Effector memory CD4-positive, alpha-beta T cell (primary cell): ENCODE measurements at places on chromosomes 4 and X.

DNA sequence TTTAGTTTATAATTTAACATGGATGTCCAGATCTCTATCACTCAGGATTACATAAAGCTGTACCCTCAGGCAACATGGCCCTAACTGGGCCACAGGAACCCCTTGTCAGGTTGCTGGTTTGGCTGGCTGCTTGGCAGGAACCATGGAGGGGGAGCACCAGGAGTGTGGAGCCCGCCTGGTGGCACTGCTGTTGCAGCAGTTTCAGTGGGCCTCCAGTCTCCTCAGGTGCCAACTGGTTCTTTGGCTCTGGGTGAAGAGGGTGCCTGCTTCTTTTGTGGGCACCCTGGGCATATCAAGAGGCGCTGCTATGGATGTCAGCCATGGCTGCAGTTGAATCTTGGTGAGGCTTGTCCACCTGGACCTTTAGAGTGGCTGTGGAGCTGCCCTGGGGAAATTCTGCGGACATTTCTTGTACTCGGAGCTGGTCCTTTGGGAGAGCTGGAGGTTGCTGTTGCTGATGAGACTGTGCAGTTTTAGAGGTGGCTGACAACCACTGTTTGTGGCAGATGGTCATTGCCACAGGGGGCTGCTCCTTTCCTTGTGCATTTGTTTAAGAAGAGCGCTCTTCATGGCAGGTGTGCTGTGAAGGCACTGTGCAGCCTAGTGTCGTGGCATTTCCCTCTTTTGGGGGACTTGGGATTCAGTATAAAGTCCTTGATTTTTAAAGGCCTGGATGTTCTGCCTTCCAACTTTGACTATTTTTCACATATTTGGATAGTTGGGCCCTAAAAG lies 10.3 kb upstream of the SMIM14 start:
- no peak for DNase-seq

GRCh38 chr4:81164623-81165416 lies 50.2 kb downstream of the PRKG2 start:
- DNase-seq = no peak

- DNase-seq = no peak
These were observed 8.5 kb upstream of the PCDH19 start for GRCh38 chrX:100418556-100418955.

GRCh38 chrX:115690511-115691216 lies 129.7 kb downstream of the PLS3 start:
- DNase-seq = no peak

DNA sequence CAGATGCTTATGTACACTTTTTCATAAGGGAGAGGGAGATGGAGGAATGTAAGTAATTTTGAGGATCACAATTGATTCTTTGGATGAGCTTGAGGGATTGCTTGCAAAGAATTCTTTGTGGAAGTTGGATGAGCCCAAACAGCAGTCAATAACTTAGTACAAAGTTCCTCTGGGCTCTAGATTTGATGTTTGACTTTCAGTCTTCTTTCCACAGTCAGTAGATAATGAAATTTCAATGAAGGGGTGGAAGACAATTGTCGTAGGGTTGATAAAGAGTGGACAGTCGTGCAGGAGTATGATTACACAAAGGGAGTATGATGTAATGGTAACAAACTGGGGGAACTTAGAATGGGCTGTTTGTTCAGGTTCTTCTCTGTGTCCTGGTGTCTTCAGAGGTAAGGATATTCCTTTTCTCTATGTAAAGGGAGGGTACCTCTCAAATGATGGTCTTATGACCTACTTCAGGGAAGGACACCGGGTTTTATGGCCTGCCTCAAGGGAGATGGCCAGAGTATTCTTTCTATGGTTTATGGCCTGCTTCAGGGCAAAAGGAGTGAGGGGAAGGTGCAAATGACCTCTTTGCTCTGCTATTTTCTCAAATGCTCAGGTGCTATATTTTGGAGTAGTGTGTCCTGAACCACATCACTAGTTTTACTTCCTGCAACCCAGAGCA lies 1.7 kb upstream of the ABRAXAS1 start:
- no peak for DNase-seq

- no peak for DNase-seq
These were observed 926.5 kb downstream of the PDHA2 start for GRCh38 chr4:96766359-96766758.

DNA sequence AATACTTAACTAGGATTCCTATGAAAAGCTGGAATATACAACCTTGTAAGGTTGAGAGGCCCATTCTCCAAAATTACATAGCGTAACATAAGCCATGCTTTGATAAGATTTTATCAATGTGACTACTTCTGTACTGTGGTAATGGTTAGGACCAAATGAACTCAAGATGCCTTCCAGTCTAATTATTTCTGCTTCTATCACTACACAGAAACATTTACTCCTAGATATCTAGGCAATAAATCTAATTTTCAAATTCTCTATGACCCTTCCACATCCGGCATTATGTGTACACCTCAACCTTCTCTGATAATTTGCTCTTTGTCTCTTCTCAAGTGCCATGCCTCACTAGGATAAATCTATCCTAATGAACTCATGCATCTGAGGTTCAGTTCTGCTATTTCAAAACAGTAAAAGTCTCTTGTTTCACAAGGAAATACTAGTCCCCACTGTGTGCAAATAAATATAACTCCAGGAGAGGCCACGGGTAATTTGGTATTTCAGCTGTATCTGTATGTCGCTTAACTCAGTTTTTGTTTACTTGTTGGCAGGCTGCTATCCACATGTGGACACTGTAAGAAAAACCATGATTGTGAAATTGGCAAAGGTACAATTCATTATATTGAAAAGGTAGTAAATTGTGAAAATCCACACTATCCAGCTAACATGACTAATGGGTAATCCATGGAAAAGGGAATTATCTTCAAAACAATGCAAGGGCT lies 93.3 kb downstream of the PRDM5 start:
- DNase-seq = no peak

GRCh38 chr4:186016796-186017195 lies 52.2 kb upstream of the TLR3 start:
- DNase-seq = no peak

- no peak for DNase-seq
These were observed 37.3 kb downstream of the SLIT2 start for GRCh38 chr4:20288846-20289512.

DNA sequence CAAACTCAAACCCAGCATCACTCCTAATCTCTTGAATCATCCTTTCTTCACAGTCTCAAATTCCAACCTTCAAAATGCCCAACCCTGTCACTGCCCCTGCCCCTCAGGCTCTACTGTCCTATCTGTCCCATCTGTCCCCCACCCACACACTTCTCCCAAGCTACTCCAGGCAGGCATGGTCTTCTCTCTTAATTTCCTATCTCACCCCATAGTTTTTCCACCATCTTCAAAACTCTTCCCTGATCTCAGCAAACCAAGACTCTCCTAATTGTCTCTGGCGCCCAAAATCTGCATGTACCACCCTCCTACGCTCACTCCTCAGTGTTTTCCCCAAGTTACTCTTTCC lies 644 bp downstream of the LAMP2 start:
- no peak for DNase-seq

- DNase-seq = no peak
These were observed 8.2 kb downstream of the RTL3 start for GRCh38 chrX:78650906-78651437.

GRCh38 chrX:136691028-136691809 lies 43.3 kb downstream of the CD40LG start:
- DNase-seq = no peak

GRCh38 chrX:2677764-2678163 lies 13.3 kb upstream of the CD99 start:
- DNase-seq = no peak

GRCh38 chrX:22740836-22741235 lies 258.9 kb upstream of the DDX53 start:
- DNase-seq = no peak

DNA sequence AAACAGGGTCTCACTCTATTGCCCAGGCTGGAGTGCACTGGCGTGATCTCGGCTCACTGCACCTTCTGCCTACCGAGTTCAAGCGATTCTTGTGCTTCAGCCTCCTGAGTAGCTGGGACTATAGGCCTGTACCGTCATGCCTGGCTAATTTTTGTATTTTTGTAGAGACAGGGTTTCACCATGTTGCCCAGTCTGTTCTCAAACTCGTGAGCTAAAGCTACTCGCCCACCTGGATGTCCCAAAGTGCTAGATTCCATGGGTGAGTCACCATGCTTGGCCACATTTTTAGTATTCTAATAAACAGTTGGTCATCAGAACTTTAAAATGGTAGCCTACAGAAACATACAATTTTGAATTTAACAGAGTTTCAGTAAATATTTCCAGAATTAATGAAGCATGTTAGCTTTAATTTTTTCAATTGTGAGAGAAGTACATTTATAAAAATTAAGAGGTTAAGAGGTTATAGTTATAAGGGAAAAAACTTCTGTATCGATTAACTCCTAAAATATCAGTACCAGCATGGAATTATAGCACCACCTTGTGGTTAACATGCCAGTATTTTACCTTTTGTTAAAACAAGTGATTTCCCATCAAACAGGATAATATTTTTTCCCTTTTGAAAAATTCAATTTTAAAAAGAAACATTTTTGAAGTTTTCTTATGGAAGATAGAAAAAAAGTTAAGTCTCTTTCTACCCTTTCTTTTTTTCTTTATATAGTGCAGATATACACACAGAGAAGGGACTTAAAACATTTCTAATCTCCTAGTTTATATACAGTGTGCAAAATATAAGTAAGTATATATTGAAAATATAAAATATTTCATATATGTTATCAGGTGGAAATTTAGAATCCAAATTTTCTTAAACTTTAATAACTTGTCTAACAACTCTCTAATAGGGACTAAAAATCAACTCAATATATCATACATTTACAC lies 35.4 kb downstream of the CEP44 start:
- no peak for DNase-seq

DNA sequence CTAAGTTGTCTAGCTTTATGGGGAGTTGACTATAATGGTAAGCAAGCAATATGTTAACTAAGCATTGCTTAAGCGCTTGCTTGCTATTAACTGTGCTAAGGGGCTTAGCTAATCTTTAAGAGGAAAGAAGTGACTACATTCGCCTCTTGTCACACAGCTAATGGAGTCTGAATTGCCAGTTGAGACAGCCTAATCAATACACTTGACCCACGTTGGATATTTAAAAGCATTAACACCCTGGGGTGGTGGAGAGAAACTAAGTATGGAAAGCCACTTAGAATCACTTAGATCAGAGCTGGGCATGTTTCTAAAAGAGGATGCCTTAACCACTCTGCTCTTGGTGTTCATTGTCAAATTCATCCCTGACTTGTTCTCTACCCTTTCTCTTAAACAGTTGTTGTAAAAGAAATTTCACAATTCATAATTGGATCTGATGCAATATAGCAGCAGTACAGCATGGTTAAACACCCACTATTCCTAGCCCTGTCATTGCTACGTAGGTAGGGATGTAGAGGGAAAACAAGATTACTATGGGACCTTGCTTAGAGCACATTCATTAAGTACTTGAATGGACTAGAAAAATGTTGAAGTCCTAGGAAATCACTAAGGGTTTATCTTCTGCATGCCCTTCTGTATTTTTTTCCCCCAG lies 3.5 kb downstream of the ZAR1 start:
- no peak for DNase-seq

GRCh38 chr4:147400721-147401120 lies 80.2 kb upstream of the EDNRA start:
- no peak for DNase-seq

- DNase-seq = no peak
These were observed 722 bp upstream of the TMEM33 start for GRCh38 chr4:41934514-41934900.

DNA sequence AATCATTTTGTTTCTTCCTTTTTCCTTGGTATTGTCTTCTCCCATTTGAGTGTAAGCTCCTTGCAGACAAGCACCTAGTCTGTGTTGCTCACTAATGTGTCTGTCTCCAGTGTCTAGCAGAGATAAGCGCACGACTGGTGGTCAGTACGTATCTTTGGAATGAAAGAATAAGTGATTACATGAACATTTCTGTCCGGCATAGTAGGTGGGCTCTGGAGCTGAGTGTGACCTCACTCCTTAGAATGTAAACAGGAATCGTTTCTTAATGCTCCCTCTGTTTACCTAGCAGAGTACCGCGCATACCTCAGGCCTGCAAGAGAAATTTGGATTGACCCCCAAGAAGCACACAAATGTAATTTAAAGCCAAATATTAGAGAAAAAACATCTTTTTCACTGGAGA lies 235.4 kb downstream of the MAML3 start:
- no peak for DNase-seq

GRCh38 chrX:13110433-13111324 lies 66.3 kb upstream of the FAM9C start:
- DNase-seq = no peak

GRCh38 chrX:14354521-14354920 lies 174.8 kb upstream of the GLRA2 start:
- no peak for DNase-seq

- no peak for DNase-seq
These were observed 40.6 kb upstream of the LSM6 start for GRCh38 chr4:146134761-146135445.

- DNase-seq = no peak
These were observed 12.9 kb upstream of the IL13RA1 start for GRCh38 chrX:118714521-118714920.

GRCh38 chr4:179585761-179586160 lies 2143.5 kb upstream of the AGA start:
- no peak for DNase-seq

DNA sequence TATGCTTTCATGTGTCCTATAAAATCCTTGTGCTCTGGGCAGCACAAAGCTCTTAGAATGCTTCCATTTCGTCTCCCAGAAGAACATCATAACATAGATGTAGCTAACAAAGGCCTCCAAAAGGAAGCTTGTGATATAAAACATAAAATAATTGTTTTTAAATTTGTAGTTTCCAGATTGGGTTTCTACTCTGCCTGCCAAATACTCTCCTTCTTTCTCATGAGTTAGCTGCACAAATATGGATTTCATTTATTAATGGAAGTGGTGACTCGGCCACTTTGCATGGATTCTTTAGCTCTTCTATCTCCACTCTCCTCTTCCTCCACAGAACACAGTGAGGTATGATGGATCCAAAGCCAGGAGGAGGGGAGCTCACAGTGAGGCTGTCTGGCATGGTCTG lies 265.4 kb downstream of the COL25A1 start:
- no peak for DNase-seq

DNA sequence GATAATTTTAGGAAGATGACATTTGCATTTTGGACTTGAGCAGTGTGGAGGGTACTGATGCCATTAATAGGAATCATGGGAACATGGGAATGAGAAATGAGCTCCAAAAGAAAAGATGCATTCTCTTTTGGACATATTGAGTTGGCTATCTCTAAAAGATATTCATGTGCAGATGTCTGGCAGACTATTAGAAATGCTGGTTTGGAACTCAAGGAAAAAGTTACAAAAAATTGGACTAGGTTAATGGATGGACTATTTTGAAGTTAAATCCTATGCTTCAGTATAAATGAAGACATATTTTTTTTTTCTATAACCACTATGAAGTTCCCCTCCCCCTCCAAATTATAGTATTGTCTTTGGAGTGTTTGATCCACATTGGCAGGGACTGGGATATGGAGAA lies 3.6 kb upstream of the LIMCH1 start:
- DNase-seq = no peak

DNA sequence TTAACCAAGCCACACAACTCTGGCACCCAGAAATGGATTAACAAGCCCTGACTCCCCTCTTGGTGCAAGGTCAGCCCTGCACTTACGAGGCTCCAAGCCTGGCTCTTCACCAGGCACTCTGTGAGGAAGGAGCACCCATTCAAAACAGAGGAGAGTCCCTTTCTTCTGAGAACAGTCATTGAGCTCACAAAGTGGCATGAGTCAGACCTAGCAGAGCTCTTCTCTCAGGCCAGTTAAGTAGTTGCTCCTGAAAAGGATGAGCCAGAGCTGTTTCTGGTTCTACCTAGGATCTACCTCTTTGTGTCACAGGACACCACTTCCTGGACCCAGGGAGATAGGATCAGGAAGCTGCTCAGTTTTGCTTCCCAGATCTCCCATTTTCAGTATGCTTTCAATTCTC lies 48.2 kb downstream of the EVC2 start:
- no peak for DNase-seq
